H9 (cell line): ENCODE measurements at places on chromosomes 6 and 20.

GRCh38 chr20:38272398-38272797 lies 11.9 kb upstream of the KIAA1755 start:
- DNase-seq, result no peak

DNA sequence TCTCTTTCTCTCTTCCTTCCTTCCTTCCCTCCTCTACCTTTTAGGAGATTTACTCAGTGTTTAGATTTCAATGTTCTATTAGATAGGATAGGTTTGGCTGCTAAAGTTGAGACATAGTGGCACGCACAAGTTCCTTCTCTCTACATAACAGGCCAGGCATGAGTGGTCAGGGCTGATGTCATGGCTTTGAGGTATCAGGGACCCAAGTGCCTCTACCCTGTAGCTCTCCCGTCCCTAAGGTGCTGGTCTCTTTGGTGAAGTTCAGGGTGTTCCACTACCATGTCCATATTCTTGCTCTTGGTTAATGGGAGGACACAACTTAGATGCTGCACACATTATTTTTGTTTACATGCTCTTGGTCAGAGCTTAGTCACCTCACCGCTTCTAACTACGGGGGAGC lies 245.3 kb downstream of the QKI start:
- no peak for DNase-seq

- no peak for DNase-seq
These were observed 32.9 kb upstream of the SLC22A3 start for GRCh38 chr6:160315310-160315709.

DNA sequence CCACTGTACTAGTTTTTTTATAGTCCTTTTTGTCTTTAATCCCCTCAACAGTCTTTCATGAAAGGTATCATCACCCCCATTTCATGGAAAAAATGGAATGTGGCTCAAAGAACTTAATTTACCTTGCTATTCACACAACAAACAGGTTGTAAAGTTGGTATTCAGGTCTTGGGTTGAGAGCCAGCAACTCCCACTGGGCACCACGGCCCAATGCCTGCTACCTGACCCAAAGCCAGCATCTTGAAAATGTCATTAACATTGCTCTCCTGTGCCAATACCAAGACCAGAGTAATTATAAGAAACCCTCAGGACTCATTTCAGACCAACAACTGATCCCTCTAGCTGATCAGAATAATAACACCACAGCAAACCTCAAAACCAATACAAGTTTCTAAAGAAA lies 75.7 kb downstream of the METTL24 start:
- no peak for DNase-seq

DNA sequence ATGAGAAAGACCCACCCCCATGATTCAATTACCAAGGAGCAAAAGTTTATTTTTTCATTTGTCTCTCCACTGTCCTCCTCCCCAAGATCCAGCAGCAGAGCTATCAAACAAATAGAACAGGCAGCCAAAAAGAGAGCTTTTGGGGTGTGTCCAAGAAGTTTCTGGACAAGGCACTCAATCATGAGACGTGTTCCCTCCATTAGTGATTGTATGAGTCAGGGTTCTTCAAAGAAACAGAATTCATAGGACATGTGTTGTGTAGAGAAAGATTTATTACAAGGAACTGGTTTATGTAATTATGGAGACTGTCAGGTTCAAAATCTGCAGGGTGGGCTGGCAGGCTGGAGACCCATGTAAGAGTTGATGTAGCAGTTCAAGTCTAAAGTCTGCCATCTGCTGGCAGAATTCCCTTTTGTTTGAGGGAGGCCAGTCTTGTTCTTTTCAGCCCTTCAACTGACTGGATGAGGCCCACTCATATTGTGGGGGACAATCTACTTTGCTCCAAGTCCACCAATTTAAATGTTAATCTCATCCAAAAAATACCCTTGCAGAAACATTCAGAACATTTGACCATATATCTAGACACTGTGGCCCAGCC lies 248.1 kb upstream of the OPRM1 start:
- peak; percentile 38 for DNase-seq
